ENCODE measurements at places on chromosomes 5 and 9.

DNA sequence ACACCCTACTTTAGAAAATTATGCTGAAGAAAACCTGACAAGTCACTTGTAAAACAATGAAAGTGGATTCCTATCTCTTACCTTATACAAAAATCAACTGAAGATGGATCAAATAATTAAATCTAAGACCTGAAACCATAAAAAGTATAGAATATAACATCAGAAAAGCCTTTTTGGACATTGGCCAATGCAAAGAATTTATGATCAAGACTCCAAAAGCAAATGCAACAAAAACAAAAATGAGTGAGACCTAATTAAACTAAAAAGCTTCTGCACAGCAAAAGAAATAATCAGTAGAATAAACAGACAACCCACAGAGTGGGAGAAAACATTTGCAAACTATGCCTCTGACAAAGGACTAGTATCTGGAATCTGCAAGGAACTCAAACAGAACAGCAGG, 303.0 kb upstream of the CDH9 start:
- no peak for DNase-seq

GRCh38 chr5:39948341-39948740, 523.6 kb upstream of the DAB2 start:
- no peak for DNase-seq

DNA sequence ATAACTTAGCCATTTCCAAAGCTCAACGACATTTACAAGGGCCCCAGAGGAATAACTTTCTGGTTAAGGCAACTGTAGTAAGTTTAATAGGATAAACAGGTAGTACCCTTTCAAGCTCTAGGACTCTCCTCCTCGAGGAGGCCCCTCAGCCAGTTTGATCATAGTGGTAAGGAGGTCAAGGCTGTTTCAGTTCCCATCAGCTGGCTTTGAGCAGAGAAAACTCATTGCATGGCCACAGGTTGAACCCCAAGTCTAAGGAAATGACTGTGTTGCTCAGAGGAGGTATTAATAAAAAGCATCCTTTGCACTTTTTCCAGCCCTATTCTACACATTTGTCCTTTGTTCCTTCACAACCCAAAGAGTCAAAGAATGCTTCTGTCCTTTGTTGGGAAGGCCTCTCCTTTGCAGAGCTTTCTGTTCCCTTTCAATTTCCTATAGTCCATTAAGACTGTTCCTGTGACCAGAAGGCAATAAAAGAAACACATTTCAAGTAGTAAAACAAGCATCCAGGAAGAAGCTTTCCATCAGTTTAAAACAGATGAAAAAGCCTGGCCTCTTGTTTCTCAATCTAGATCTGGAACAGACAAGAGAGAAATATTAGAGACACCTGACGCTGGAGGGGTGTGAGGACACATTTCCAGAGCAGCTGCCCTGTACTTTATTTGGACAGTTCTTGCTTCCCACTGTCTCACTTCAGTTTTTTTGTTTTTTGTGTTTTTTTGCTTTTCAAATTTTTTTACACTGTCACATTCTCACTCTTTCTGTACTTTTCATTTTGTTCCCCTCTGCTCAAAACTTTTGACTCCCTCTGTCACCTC, 54.1 kb downstream of the PRRC1 start:
- DNase-seq, result no peak

DNA sequence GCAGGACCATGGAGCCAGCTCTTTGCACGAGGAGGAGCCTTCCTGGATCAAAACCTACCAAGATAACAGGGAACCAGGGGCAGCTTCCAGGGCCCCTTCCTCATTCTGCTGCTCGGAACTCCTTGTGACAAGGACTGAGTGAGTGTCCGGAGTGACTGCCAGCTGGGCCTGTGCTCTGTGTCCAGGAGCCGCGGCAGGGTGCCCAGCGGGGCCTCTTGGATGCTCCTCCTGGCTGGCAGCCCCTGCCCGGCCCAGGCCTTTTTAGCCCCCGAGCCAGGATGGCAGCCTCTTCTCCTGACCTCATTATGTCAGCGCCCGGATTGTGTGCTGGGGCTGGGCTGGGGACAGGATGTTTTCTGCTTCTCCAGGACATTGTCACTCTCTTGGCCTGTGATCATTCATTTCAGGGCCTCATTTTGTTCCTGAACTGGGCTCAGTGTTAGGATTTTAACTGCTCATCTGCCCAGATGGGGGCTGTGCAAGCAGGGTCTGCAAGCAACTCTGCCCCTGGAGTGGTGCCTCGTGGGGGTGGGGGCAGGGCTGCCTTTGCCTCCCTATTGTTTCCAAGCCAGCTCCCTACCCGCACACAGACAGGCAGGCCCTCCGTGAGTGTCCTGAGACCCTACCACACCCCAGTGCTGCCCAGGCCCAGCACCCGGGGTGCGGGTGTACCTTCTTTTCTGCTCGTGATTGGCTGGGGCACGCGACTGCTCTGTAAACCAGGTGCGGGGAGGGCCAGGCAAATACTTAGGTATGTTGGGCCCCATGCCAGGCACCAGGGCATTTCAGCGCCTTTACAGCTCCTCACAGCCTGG, 161.6 kb downstream of the COL23A1 start:
- DNase-seq, result no peak

DNA sequence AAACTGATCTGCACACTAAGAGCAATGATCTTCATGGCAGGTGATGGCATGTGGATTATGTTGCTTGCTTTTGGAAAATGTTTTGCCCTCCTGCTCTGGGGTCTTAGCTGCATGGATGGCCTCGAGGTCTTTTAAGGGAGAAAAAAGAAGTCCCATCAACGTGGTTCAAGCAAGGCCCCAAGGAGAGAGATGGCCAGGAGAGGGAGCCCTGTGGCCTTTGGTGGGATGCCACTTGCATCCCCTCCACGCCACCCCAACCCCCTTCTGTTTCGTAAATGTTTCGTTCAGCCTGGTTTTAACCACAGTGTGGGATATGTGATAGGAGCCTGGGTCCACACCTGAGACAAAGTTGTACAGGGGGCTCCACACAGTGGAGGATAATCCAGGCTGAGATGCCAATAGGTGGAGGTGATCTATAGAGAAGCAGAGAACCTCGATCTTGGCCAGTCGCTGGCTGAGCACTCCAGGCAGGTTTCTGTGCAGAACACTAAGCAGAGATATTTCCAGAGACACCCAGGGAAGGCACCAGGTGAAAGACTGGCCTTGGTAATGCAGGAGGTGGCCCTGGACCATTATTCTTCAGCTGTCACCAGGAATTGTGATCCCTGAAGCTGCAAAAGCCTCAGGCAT, 25.8 kb upstream of the FRRS1L start:
- DNase-seq, result peak; percentile 45

GRCh38 chr5:16253856-16254255, 74.3 kb upstream of the MARCHF11 start:
- DNase-seq, result no peak
